ENCODE measurements at places on chromosomes 2 and 18. TPM values are rescaled to one million over a fixed set of nuclear protein-coding genes. Genes with fewer than 3 reads are reported as not detected.

IL1RL1 gene
- total RNA-seq: 1.3 TPM

RIT2 gene
- total RNA-seq: not detected

SIGLEC15 gene
- total RNA-seq: not detected

ARHGEF33 gene
- 0.11 TPM for total RNA-seq

SERPINB3 gene
- 0.06 TPM for total RNA-seq

IGFBP5 gene
- 0.23 TPM for total RNA-seq

DLGAP1 gene
- not detected for total RNA-seq

RHOB gene
- 488 TPM for total RNA-seq

LAMA1 gene
- total RNA-seq: 0.13 TPM

ZNF385B gene
- not detected for total RNA-seq

BCL11A gene
- total RNA-seq: 0.01 TPM

KCNJ3 gene
- total RNA-seq: not detected

REG3A gene
- total RNA-seq: not detected

KCNG2 gene
- not detected for total RNA-seq

SERPINB4 gene
- 0.14 TPM for total RNA-seq

CTAGE1 gene
- not detected for total RNA-seq

SULT6B1 gene
- not detected for total RNA-seq

SRSF7 gene
- 450 TPM for total RNA-seq

PLGLB1 gene
- total RNA-seq: 0.66 TPM

MYO3B gene
- total RNA-seq: not detected

PLGLB2 gene
- 0.11 TPM for total RNA-seq

UGT1A9 gene
- total RNA-seq: 3.9 TPM

RAPGEF4 gene
- 0.45 TPM for total RNA-seq

UGT1A4 gene
- total RNA-seq: 0.07 TPM

MYCN gene
- total RNA-seq: not detected

SH2D6 gene
- 0.66 TPM for total RNA-seq

ESPNL gene
- 0.18 TPM for total RNA-seq

MAPK4 gene
- 0.15 TPM for total RNA-seq

QPCT gene
- 22.8 TPM for total RNA-seq

GAL3ST2 gene
- total RNA-seq: 0.15 TPM

EN1 gene
- total RNA-seq: 0.83 TPM

VWA3B gene
- total RNA-seq: 0.12 TPM

FAM110C gene
- 0.18 TPM for total RNA-seq

TEKT4 gene
- not detected for total RNA-seq

GPR45 gene
- not detected for total RNA-seq

ATG16L1 gene
- total RNA-seq: 43.3 TPM

ZNF512 gene
- total RNA-seq: 21.0 TPM

HOXD13 gene
- total RNA-seq: 0.19 TPM

All from A549 treated with dexamethasone at 1 μM for 4 hours (cell line).